ENCODE measurements at places on chromosomes 3 and 15. TPM values are rescaled to one million over a fixed set of nuclear protein-coding genes. Genes with fewer than 3 reads are reported as not detected.

Gene GOLGA8H
- 0.13 TPM for total RNA-seq

Gene GOLGA8J
- 0.07 TPM for total RNA-seq

Gene GPR160
- total RNA-seq: 4.3 TPM

Gene ZNF35
- 6.8 TPM for total RNA-seq

Gene MRPS22
- 147 TPM for total RNA-seq

Gene LTF
- total RNA-seq: not detected

Gene GXYLT2
- 0.89 TPM for total RNA-seq

Gene FBXO40
- not detected for total RNA-seq

Gene CLDN18
- not detected for total RNA-seq

Gene CCR9
- total RNA-seq: not detected

Gene SEMA7A
- 12.0 TPM for total RNA-seq

Gene MST1R
- 1.1 TPM for total RNA-seq

- DNase-seq: no peak
Measured at GRCh38 chr3:24830230-24831152, 335.8 kb upstream of the THRB start.

- DNase-seq: no peak
Measured at GRCh38 chr3:101963902-101964362, 114.6 kb downstream of the NFKBIZ start.

- DNase-seq: no peak
Measured at GRCh38 chr3:42424911-42425310, 14.5 kb upstream of the LYZL4 start.

DNA sequence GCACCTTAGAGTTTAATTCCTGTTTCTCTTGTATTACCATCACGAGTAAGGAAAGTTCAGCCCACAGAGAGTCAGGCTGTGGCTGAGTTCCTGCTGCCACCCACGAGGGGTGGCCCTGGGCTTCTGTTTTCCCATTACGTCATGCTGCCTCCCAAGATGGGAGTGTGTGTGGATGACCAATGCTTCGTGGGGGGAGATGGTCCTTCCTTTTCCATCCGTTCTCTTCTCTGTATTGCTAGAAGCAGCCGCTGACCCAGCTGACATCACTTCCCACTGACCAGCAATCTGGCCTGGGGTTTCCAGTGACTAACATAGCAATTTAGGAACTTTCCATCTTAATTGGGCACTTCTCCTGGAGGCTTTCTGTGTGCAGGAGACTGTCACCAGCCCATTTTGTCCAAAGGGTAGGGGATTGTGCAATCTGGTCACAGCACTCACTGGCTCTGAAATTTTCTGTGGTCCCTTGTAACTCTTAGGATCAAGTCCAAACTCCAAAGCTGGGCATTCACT lies 9.3 kb downstream of the IRAK2 start:
- peak; percentile 86 for DNase-seq

DNA sequence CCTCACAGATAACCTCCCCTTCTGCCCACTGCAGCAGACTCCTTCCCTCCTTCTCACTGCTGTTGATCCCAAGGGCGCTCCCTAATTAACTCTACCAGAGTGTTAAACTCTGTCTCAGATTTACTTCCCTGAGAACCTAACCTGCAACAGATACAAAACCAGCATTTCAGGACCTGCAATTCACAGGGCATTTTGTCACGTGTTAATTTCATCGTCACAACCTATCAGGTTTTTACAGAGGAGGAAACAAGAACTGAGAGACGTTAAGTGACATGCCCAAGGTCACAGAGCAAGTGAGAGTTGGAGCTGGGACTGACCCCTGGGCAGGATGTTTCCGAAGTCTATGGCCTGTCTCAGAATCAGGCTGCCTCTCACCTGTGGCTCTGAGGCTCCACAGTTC lies 223.9 kb downstream of the UACA start:
- no peak for DNase-seq

DNA sequence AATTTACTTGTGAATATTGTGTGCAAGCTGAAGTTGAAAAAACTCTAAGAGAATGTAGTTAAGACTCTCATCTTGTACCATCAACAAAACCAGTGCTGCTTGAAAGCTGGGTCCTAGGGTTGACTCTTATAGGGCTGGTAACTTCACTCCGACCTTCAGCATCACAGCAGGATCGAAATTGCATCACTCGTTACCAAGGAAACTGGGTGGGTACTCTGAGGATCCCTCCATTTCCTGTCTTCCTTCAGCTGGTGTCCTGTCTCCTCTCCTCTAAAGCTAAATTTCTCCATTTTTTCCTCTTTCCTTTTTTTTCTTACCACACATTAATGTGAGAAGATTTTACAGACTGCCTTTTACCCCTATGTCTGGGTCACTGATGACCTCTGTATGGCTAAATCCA lies 3.0 kb upstream of the APH1B start:
- no peak for DNase-seq

GRCh38 chr3:177358977-177359592 lies 161.8 kb upstream of the TBL1XR1 start:
- DNase-seq: peak; percentile 30

GRCh38 chr3:192371870-192372400 lies 355.4 kb downstream of the FGF12 start:
- no peak for DNase-seq

- no peak for DNase-seq
Measured at GRCh38 chr3:168061332-168061996, 34.3 kb downstream of the GOLIM4 start.

- peak; percentile 45 for DNase-seq
Measured at GRCh38 chr15:63080634-63081250, 38.2 kb downstream of the TPM1 start.

- DNase-seq: no peak
Measured at GRCh38 chr15:68341760-68342725, 64.5 kb downstream of the FEM1B start.

GRCh38 chr3:136343873-136344555 lies 93.9 kb downstream of the PCCB start:
- DNase-seq: peak; percentile 81

GRCh38 chr3:111763968-111764367 lies 95.1 kb upstream of the PHLDB2 start:
- DNase-seq: peak; percentile 64

DNA sequence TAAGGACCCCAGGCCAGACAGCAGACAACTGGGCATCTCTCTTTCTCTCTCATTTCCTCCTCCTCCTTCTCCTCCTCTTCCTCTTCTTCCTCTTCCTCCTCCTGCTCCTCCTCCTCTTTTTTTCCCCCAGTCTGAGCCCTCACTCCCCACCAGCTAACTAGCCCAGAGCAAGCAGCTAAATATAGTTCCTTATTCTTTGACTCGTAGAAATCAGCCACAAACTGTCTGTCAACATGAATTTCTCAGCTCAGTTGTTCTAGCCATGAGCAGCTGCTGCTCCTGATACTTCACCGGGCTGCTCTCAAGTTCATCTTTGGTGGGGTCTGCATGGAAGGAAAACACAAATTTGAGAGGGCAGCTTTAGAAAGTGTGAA lies 19.2 kb upstream of the LOXL1 start:
- DNase-seq: no peak

DNA sequence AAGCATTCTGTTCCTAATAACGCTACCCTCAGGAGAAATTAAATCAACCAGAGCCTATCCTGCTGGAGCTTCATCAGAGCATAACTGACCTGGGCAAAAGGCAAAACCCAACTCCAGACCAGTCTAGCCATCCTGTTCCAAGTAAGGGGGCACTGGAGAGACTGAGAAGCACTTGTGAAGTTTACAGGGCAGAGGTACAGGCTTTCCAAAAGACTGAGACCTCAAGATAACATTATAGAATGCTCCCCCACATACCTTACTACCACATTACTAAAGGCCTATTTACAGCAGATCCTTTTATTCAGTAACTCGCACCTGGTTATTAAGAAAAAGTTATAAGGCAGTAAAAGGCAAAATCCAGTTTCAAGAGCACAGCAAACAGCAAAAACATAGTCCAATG lies 35.5 kb downstream of the RFX7 start:
- DNase-seq: no peak

DNA sequence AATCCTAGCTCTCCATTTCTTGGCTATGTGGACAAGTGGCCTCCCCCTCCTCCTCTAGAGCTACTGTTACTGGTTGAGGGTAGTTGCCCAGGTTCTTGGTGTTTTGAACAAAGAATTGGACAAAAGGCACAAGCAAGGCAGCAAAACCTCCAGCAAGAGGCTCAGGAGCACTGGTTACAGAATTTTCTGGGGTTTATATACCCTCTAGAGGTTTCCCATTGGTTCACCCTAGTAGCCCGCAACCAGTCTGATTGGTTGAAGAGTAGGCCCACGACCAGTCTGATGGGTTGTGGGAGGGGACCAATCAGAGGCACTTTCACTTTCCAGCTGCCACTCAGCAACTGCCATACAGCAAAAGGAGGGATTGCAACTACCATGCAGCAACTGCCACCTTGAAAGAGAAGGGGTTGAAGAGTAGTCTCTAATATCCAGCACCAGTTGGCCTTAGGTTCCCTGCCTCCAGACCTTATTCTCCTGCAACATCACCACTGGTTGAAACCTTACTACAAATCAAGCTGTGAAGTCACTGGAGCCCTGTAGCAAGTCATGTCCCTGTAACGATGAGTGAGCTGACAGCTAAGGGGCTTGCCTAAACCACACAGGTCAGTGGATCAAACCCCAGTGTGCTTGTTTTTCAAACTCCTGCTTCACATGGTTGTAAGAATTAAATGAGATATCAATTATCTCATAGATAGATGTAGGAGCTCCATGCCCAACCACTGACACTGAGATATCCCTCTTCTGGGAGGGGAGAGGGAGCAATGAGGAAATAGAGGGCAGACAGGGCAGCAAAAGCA lies 2.9 kb upstream of the C15orf39 start:
- peak; percentile 53 for DNase-seq

DNA sequence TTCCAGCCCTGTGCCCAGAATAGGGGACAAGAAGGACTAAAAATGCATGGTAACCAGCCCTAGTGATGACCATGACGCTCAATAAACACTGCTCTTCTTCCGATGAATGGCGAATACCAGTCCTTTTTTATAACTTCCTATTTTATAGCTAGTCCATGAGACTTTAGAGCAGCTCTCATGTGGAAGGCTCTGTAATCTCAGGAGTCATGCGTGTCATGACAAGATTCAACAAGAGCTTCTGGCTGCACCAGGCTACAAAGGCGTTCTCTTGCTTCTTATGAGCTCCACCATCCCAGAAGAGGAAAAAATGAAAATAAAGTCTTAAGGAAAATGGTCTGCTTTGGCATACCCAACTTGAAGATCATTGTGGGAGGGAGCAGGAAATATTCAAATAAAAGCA lies 141.0 kb downstream of the TMCO5A start:
- DNase-seq: no peak

All from MG63 (cell line).